ENCODE measurements at places on chromosomes 4 and X.

GRCh38 chr4:28278676-28279075, 1418.0 kb downstream of the STIM2 start:
- DNase-seq: no peak

- DNase-seq: no peak
Measured at GRCh38 chr4:6337331-6337935, 67.8 kb downstream of the WFS1 start.

GRCh38 chrX:4243759-4244158, 530.3 kb upstream of the PRKX start:
- DNase-seq: no peak

- no peak for DNase-seq
Measured at GRCh38 chrX:104432321-104432720, 133.7 kb upstream of the IL1RAPL2 start.

- no peak for DNase-seq
Measured at GRCh38 chrX:53255738-53256191, 25.6 kb downstream of the IQSEC2 start.

DNA sequence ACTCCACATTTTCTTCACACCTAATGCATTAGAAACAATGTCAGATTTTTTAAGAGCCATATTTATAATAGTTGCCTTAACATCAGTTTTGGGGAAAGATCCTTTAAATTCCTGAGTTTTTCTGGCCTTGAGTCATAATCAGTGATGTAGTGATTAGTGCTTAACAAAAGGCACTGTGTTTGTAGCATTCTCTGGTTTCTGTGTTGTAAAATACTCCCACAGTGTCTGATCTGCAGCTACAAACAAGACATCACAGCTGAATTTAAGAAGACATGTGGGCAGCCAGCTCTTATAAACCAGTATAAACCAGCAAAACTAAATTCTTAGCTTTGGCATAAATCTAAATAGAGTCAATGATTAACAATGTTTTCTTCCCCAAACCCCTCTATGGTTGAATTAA, 233.8 kb downstream of the FSTL5 start:
- no peak for DNase-seq
